ENCODE measurements at places on chromosomes 2 and 18. TPM values are rescaled to one million over a fixed set of nuclear protein-coding genes. Genes with fewer than 3 reads are reported as not detected.

LYPD6 gene
- 7.5 TPM for total RNA-seq

CDCA7 gene
- total RNA-seq: 14.2 TPM

DNA sequence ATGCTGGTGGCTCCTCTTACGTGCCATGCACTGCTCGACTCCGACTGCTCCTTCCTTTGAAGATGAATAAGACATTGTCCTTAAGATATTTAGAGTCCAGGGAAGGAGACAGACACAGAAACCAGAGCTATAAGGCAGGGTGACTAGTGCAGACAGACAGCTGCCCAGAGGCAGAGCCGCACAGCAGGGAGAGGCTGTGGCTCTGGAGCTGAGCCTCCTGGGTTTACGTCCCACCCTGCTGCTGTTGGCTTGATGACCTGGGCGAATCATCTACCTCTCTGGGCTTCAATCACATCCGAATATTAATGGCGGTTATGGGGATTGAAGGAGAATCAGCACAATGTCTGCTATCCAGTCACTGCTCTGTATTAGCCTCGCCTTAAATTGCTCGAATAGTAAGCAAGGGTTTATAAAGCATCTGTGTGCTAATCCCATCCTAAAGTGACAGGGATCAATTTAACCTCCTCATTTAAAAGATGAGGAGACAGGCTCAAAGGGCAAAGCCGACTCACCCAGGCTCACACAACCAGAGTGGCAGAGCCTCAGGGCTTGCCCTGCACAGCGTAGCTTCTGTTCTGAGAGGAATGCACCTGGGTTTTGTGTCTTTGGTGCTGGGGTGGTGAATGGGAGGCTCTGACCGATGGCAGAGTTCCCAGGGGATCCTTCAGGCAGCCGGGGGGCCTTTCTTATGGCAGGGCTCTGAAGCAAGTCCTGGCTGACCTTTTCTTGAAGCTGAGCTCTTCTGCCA is 284.1 kb downstream of the MYCN start:
- no peak for DNase-seq

UGT1A5 gene
- not detected for total RNA-seq

DNA sequence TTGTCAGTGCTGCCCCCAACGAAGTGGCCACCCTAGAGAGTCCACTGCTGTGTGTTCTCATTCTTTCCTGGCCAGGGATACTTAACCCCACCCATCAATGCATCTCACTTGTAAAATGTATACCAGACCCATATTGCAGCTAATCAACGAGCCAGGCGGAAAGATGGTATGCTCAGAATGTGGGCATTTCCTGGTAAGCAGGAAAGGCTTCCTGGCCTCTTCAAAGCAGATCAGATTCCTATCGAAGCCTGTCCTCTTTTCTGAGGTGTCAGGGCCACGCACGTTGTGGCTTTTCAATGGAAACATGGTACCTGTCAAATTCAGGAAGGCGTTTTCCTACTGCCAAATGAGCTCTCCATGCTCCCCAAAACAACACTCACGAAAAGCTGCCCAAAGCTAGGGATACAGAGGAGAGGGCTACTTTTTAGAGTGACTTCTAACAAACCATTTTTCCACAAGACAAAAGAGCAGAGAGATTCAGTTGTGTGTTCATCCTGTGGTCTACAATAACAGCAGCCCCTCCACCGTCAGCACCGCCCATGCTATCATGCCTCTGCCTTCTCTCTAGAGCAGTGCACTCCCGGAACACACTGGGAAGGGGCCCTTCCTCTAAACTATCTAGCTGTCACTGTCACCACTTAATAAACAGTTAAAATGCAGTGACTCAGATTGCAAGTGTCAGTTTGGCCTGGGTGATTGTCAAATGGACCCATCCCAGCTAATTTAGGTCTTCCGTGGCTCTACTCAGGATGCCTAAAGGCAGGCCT is 535.1 kb downstream of the RNF144A start:
- no peak for DNase-seq

STEAP3 gene
- total RNA-seq: 1.4 TPM
